ENCODE measurements at places on chromosomes 16 and 17.

- peak; percentile 92 for DNase-seq
Measured at GRCh38 chr17:63848834-63849689, 6.6 kb upstream of the SMARCD2 start.

DNA sequence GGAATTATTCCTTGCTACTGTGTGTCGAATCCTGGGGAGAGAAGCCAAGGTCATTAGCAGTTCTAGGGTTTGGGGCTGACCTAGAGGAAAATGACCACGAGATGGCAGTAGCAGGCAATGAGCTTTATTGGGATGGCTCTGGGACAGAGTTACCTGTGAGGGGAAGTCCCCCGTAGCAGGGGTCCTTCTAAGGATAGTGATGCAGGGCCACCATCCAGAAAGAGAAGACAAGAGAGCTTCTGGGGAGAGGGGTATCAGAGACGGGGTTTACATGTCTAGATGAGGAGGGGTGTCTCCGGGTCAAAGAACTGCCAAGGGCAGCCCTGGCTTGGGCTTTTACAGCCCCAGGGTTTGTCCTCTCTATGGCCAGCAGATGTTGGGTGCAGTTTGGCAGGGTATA lies 6.4 kb upstream of the GGT6 start:
- DNase-seq = no peak

GRCh38 chr16:77116856-77117255 lies 74.1 kb upstream of the MON1B start:
- no peak for DNase-seq

DNA sequence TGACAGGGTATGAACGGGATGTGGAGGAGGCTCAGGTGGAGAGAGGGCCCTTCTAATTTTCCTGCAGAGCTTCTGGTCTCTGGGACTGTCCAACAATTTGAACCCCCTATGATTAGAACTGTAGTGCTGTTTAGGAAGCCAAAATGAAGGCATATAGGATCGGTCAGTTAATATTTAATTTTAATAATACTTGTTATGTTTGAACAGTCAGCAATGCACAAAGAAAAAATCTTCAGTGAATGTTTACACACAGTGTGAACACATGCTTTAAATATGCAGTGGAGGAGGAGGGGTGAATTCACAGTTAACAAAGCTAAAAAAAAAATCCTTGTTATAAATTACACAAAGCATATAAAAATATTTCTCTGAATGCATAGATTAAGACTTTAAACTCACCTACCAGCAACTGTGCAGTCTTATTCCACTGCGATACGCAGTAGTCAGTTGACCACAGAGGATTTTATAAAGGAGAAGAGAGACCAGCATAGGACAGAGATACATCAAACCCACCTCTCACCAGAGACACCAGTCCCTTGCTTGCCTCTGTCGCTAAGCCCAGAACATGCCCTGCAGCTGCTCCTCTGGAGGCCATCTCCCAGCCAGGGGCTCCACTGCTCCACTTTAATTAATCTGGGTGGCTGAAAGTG lies 14.6 kb downstream of the ANKRD40 start:
- DNase-seq = no peak

DNA sequence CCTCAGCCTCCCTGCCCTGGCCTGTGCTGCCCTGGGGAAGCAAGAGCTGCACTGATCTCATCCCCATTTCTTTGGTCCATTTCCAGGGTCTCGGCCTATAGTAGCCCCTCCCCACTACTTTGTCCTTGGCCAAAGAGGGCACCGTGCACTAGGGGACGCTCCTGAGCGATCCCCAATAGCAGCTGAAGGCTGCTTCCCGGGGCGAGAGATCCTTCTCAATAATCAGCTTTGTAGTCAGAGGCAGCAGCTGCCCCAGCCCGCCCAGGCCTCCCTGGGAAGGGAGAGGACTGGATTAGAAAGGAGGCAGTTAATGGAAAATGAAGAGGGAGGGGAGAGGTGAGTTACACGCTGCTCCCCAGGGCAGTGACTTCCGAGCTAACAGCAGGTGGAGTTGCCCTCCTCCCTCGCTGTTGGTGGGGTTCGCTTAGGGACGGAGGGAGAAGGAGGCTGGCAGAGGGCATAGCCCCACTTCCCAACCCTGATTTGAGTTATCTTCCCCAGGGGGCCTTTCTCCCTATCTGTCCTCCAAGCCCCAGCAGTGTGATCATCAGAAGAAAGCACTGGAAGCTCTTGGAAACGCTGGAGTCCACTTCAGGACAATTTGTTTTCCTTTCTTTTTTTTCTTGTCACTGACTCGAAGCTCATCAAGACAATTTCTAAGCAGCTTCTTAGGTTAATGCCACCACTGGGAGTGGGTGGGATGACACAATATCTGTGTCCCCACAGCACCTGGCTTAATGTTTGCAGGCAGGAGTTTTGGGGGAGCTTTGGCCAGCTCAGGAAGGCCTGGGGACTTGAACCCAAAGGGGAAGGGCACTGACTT lies 2.6 kb downstream of the MXRA7 start:
- no peak for DNase-seq

DNA sequence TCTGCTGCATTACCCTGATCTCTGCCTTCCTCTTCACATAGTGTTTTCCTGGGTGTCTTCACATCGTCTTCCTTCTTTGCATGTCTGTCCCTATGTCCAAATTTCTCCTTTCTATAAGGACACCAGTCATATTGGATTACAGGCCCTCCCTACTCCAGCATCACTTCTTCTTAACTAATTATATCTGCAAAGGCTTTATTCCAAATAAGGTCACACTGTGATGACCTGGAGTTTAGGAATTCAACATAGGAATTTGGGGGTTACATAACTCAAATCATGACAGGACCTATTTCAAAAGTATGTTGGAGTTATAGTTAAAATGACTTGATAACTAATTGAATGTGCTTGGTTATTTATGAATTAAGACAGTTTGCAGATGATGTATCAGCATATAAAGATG lies 490.5 kb upstream of the ERCC4 start:
- no peak for DNase-seq

- DNase-seq = no peak
Measured at GRCh38 chr16:50390914-50391716, 22.3 kb upstream of the BRD7 start.

GRCh38 chr16:4376126-4376892 lies 4.7 kb downstream of the VASN start:
- no peak for DNase-seq

DNA sequence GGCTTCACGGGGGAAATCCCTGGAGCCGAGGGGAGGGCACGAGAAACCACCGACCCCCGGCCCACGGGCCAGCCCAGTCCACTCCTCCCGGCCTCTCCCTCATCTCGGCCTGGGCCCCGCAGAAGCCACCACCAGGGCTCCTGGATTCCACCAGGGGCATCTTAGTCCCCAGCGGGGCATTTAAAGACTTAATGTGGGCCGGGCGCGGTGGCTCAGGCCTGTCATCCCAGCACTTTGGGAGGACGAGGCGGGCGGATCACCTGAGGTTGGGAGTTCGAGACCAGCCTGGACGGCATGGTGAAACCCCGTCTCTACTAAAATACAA lies 24.1 kb upstream of the ABR start:
- no peak for DNase-seq

DNA sequence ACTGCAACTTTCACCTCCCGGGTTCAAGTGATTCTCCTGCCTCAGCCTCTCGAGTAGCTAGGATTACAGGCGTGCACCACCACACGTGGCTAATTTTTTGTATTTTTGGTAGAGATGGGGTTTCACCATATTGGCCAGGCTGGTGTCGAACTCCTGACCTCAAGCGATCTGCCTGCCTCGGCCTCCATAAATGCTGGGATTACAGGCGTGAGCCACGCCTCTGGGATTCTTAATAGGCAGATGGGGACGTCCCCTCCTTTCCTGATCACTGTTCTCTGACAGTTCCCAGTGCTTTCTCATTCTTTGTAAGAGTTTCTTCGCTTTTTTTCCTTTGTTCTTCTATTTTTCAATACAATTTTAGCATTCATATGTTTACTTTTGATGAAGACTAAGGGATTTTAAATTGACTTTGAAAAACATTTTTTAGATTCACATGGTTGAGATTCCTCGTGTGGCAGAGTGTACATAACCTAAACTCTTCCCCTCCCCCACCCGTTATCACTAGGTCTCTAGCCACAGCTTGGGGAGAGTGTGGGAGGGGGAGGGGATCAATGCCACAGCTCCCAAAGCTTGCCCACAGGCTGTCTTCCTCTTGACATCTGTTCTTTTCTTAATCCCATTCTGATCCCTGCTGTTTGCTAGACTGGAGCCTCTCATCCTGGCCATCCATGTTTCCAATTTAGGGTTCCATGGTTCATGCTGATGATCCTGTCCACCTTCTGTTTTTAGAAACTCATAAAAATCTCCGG lies 11.0 kb downstream of the ADORA2B start:
- no peak for DNase-seq

Measured in stimulated activated CD8-positive, alpha-beta memory T cell treated with anti-CD3 and anti-CD28 coated beads, Interleukin-4, amount 100 ng/mL, for 24 hours (primary cell).